ENCODE measurements at places on chromosomes 12 and 14. TPM values are rescaled to one million over a fixed set of nuclear protein-coding genes. Genes with fewer than 3 reads are reported as not detected.

Gene GYS2
- total RNA-seq, result not detected

Gene ETV6
- total RNA-seq, result 18.4 TPM

Gene SNX6
- total RNA-seq, result 59.5 TPM

DNA sequence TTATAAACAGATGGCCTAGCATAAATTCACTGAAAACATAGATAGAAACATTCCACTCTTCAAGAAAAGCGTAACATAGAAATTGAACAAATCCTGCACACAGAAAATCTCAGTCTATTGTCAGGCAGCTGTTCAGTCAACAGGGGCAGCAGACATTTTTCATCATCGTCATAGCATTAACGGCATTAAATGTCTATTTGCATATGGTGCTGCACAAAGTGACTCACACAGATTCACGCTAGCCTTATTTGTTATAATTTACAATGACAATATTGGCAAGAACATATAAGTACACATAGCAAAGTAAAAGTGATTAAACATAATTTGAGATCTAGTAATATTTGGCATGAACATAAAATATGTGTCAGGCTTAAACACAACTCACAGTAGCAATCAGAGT is 95.7 kb downstream of the CEP128 start:
- no peak for DNase-seq

DNA sequence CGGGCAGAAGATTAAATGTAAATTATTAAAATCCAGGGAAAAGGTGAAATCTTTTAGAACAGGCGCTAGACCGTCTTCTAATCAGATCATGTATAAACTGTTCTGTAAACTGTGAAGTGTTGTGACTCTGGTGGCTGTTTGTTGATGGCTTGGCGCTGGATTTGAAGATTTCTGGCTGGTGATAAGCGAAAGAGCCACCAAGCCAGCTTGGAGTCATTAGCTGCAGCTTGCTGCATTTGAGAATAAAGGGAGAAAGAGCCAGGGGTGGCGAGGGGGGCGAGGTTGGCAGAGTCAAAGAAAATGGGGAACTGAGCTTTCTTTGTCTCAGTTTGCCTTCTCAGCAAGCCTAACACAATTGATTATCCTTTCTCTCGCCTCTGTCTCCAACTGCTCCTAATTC is 8.0 kb downstream of the SYNDIG1L start:
- no peak for DNase-seq

GRCh38 chr14:91580876-91581577 is 70.9 kb upstream of the PPP4R3A start:
- DNase-seq, result no peak

- peak; percentile 82 for DNase-seq
Observed at GRCh38 chr14:103056322-103057027, 874 bp downstream of the CDC42BPB start.

DNA sequence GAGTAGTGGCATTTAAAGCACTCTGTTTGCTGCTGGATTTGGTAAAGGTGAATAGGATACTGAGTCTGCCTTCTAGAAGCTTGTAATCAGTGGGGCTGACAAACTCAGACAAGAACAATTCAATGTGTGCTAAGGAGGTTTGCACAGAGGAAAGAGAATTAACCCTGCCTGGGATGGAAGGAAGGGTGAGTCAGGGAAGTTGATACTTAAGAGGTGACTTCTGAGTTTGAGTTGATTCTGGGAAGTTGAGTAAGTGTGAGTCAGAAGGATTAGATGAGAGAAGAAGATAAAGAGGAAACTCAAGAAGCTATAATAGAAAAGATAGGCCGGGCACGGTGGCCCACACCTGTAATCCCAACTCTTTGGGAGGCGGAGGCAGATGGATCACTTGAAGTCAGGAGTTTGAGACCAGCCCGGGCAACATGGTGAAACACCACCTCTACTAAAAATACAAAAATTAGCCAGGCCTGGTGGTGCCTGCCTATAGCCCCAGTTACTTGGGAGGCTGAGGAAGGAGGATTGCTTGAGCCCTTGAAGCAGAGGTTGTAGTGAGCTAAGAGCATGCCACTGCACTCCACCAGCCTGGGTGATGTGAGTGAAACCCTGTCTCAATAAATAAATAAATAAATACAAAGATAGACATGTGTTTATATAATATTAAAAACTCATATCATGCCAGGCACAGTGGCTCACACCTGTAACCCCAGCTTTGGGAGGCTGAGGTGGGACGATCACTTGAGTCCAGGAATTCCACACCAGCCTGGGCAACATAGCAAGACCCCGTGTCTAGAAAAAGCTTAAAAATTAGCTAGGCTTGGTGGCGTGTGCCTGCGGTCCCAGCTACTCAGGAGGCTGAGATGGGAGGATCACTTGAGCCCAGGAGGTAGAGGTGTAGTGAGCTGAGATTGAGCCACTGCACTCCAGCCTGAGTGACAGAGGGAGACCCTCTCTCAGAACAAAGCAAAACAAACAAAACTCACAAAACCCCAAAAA is 126.8 kb upstream of the CPM start:
- no peak for DNase-seq

DNA sequence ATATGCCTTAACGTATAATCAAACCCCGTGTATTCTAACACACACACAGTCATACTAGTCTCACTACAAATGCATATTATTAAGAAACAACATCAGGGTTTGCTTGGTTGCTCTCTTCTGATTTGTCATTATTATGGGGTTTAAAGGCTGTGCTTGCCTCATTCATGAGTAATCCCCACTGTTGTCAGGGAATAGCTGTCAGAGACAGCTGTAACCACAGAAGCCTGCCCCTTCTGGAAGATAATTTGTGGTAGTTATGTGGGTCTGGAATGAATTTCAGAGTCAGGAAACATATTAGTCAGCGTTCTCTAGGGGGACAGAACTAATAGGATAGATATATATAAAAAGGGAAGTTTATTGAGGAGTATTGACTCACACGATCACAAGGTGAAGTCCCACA is 456.9 kb upstream of the TMEM132C start:
- DNase-seq, result no peak

DNA sequence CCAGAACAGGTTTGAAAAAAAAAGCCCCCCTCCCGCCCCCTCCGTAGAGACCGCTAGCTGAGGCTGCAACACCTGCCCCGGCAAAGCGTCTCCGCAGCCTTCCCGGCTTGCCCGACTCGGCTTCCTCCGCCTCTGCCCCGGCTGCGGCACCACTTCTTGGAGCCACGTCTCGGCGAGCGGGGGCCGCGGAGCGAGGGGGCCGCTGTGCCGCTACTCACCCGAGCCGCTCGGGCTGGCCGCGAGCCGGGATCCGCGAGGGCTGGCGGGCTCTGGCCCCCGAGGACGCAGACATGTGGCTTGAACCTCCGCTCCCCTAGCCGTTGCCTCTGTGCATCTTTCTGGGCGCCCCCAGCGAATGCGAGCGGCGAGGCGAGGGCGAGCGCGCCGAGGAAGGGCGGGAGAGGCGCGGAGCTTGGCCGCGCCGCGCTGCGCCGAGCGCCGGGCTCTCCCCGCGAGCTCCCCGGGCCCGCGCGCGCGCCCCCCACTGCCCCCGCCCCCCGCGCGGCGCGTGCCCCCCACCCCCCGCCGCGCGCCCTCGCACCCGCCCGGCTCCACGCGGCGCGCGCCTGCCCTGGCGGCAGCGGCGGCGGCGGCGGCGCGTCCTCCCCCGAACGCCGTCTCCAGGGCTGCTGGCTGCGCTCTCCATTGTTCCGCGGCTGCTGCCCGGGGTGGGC is 249.5 kb downstream of the APAF1 start:
- no peak for DNase-seq

Data from cardiac septum (tissue), 1 donor.